ENCODE measurements at places on chromosomes 11 and 22. TPM values are rescaled to one million over a fixed set of nuclear protein-coding genes. Genes with fewer than 3 reads are reported as not detected.

- no peaks in the 10 kb centered on the region for H3K4me1 ChIP-seq
- H3K27ac ChIP-seq, result no peak overlapping the region
- DNase-seq, result no peak
- H3K27me3 ChIP-seq, result no peaks in the 10 kb centered on the region
Observed at GRCh38 chr22:23077627-23078461, 7.5 kb downstream of the GNAZ start.

DNA sequence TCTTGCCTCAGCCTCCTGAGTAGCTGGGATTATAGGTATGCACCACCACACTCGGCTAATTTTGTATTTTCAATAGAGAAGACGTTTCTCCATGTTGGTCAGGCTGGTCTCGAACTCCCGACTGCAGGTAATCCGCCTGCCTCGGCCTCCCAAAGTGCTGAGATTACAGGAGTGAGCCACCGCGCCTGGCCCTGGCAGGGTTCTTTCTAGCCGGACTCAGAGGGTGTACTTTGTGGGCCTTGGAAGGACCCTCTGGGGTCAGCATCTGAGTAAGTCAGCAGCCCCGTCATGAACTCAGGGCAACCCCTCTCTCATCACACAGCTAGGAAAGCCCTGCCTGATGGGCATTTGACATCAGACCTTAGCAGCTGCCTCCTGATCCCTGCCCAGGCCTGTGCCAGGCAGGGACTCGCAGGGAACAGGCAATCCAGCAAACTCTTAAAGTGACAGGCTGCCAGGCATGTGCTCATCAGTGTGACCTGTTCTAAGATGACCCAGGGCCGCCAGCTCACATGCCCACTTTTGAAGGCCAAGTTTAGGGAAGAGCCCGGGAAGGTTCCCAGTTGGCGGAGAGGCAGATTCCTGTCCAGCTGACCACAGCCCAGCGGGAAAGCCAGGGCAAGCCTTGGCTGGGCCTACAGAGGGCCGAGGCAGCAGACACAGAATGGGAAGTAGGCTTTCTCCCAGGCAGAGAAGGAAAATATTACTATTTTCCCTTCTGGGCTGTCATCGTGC, 92.9 kb downstream of the MORC2 start:
- no peak for DNase-seq
- H3K27me3 ChIP-seq, result no peaks in the 10 kb centered on the region
- no peaks in the 10 kb centered on the region for H3K36me3 ChIP-seq
- no peak overlapping the region for H3K4me3 ChIP-seq

GRCh38 chr11:72014761-72015320, 16.1 kb downstream of the IL18BP start:
- H3K4me3 ChIP-seq, result no peak overlapping the region
- no peak overlapping the region for H3K27ac ChIP-seq
- peaks cover 32% of the 10 kb centered on the region for H3K4me1 ChIP-seq
- DNase-seq, result no peak
- no peaks in the 10 kb centered on the region for H3K27me3 ChIP-seq
- H3K36me3 ChIP-seq, result no peaks in the 10 kb centered on the region

- H3K27ac ChIP-seq, result no peak overlapping the region
- peaks cover 7% of the 10 kb centered on the region for H3K4me1 ChIP-seq
- H3K4me3 ChIP-seq, result no peak overlapping the region
- H3K36me3 ChIP-seq, result no peaks in the 10 kb centered on the region
- no peak for DNase-seq
Observed at GRCh38 chr22:18083406-18083805, 5.6 kb downstream of the PEX26 start.

GRCh38 chr11:61540528-61540927, 32.0 kb downstream of the LRRC10B start:
- peaks cover 42% of the 10 kb centered on the region for H3K4me1 ChIP-seq
- no peaks in the 10 kb centered on the region for H3K36me3 ChIP-seq
- H3K27ac ChIP-seq, result no peak overlapping the region

- no peak for DNase-seq
- H3K4me3 ChIP-seq, result no peak overlapping the region
- no peak overlapping the region for H3K27ac ChIP-seq
- H3K27me3 ChIP-seq, result no peaks in the 10 kb centered on the region
- no peaks in the 10 kb centered on the region for H3K36me3 ChIP-seq
- no peaks in the 10 kb centered on the region for H3K4me1 ChIP-seq
Observed at GRCh38 chr22:43317239-43317638, 25.9 kb downstream of the SCUBE1 start.

DNA sequence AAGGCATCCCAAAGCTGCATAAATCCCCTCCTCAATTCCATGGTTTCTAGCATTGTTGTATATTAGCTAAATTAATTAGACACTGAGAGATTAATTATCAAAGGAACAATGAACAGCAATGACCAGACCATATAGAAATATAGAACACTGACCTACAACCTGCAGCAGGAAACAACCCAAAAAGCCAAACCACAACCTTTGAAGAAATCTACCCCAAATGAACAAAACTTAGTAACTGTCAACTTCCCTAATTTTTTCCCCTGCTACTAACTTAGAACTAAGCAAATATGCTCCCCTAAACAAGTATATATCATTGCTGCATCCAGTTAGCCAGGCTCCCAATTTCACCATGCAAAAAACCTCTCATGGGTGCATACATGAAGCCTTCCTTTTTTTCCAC, 268.0 kb upstream of the ANO3 start:
- no peaks in the 10 kb centered on the region for H3K36me3 ChIP-seq
- DNase-seq, result no peak
- H3K4me3 ChIP-seq, result no peak overlapping the region
- no peak overlapping the region for H3K27ac ChIP-seq
- no peaks in the 10 kb centered on the region for H3K27me3 ChIP-seq
- no peaks in the 10 kb centered on the region for H3K4me1 ChIP-seq

GRCh38 chr11:111450480-111451320, 61.5 kb downstream of the BTG4 start:
- no peak overlapping the region for H3K27ac ChIP-seq
- DNase-seq, result no peak
- peaks cover 3% of the 10 kb centered on the region for H3K4me1 ChIP-seq
- no peaks in the 10 kb centered on the region for H3K27me3 ChIP-seq

GRCh38 chr22:27912101-27912500, 7.0 kb downstream of the PITPNB start:
- DNase-seq, result no peak
- no peak overlapping the region for H3K4me3 ChIP-seq
- H3K27ac ChIP-seq, result no peak overlapping the region
- peaks cover 14% of the 10 kb centered on the region for H3K4me1 ChIP-seq
- H3K27me3 ChIP-seq, result no peaks in the 10 kb centered on the region

DNA sequence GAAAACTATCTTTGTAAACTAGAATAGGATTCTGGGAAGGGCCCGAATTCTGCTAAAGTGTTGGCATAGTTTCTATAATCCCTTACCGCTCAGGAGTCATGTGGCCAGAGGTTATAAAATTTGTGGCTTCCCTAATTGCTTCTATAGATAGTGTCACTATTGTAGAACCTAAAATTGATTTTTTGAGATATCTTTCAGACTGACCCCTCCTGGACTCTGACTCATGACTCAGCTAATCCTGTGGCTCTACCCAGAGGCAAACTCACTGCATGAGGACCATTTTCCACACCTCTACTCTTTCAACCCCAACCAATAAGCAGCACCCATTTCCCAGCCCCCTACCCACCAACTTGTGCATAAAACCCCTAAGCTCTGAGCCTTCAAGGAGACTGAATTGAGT, 61.8 kb upstream of the PRSS23 start:
- no peak for DNase-seq
- no peaks in the 10 kb centered on the region for H3K36me3 ChIP-seq
- H3K4me1 ChIP-seq, result peaks cover 17% of the 10 kb centered on the region
- no peak overlapping the region for H3K4me3 ChIP-seq
- H3K27me3 ChIP-seq, result no peaks in the 10 kb centered on the region
- H3K27ac ChIP-seq, result no peak overlapping the region

The GLYAT gene
- not detected for total RNA-seq

The MMP1 gene
- total RNA-seq, result 0.31 TPM
